ENCODE measurements at places on chromosomes 7 and 10.
A peak's percentile ranks its signal among the peaks of the same experiment; 100 is the strongest.

DNA sequence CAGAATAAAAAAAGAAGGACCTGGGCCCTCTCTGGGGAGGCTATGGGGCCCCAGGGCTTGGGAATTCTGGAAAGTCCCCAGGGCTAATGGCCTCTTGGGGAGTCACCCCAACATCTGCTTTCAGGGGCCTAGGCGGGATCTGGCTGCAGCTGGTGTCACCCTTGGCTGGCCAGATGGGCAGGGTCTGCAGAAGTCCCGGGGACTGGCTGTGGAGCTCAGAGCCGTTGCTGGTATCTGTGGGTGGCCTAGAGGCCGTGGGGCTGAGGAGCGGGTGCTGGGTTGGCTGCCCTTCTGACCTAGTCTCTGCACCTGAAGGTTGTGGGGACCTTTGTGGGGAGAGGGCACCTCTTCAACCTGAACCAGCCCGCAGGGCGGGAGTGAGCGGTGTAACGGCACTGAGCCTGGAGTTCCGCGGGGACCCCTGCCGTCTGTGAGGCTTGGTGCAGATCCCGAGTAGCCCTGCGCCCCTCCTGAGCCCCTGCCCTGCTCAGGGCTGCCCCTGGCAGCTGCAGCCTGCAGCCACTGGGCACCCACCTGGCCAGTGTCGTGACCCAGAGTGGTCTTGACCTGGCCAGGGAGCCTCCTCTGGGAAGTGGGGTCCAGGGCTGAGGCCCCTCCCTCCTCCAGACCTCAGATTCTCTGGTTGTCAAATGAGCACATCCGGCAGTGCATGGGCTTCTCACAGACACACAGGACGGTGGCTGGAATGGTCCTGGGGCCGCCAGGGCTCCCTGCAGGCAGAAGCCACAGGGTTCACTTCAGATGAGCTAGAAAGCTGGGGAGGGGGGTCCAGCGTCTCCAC lies 51.5 kb downstream of the UNCX start:
- DNase-seq, result no peak

GRCh38 chr7:23210506-23210905 lies 28.7 kb downstream of the NUP42 start:
- DNase-seq, result no peak

- DNase-seq, result no peak
Observed at GRCh38 chr10:76935941-76936613, 701.5 kb downstream of the KCNMA1 start.

DNA sequence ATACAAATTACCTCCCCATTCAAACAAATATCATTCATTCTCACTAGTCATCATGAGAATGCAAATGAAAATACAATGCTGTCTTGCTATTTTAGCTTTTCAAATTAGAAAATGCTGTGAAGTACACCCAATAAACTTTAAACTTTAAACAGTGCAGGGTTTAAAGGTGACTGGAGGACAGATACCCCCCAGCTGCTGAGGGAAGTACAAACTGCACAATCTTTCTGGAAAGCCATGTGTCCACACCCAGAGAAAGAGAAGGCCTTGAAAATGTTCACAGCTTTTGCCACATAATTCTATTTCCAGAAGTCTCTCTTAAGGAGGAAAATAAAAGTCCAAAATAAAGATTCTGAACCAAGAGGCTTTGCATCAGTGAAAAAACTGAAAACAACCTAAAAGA lies 56.5 kb downstream of the PIK3AP1 start:
- no peak for DNase-seq

DNA sequence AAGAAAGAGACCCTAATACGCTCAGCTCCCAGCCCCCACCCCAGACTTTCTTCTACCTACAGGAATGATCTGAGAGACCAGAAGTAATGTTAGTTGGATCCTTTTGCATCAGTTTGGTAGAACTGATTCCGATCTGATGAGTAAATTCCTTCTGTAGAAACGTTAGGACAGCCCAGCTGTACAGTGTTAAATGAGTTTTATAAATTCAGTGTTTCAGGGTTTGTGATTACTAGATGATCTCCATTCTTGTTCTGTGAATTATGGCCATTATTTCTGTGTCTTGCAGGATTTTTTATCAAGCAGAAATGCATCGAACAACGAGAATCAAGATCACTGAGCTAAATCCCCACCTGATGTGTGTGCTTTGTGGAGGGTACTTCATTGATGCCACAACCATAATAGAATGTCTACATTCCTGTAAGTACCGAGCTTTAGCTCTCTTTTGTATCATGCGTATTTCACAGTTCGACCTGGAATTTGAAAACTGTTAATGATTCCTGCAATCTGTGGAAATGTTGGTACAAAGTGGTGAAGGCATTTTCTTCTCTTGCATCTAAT lies 5.3 kb downstream of the BMI1 start:
- DNase-seq, result no peak

- DNase-seq, result no peak
Observed at GRCh38 chr10:34498821-34499220, 316.3 kb downstream of the PARD3 start.

DNA sequence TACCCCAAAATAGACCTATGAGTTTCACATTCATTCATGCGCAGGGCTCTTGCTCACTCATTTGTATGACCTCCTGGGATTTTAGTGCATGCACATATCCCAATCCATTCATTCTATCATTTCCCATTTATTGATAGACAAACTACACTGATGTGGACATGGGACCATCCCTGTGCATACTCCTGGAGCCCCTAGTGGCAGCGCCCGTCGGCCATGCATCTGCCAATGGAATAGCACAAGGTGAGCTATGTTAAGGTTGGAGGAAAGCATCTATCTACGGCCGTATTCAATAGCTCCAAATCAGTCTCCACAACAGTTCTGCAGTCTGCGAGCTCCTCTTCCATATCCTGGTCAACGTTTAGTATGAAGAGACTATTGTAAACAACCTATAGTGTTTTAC lies 31.7 kb upstream of the FIGNL1 start:
- no peak for DNase-seq

GRCh38 chr7:19872094-19872493 lies 98.7 kb upstream of the TMEM196 start:
- no peak for DNase-seq

- DNase-seq, result peak; percentile 26
Observed at GRCh38 chr10:11210211-11210922, 192.7 kb downstream of the CELF2 start.

GRCh38 chr10:104262055-104262454 lies 6.9 kb upstream of the GSTO2 start:
- DNase-seq, result no peak

GRCh38 chr7:119415682-119416081 lies 857.3 kb upstream of the KCND2 start:
- DNase-seq, result no peak

GRCh38 chr10:89926736-89927135 lies 225.3 kb downstream of the KIF20B start:
- DNase-seq, result no peak

DNA sequence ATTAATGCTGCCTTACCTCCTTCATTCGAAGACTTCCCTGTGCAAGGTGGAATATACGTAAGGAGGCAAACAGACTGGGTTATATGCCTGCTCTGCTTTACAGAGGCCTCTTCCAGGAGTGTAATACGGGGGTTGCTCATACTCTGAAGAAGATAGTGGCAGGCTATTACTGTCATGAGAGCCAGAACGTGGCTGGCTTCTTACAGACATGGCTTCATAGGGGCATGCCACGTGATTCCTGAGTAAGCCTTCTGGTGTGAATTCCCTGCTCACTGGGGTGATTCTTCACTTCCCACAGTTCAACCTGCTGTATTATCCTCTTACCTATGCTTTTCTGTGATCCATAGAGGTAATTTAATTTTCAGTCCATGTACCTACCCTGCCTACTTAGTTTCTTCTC lies 141.8 kb downstream of the ST7 start:
- no peak for DNase-seq

DNA sequence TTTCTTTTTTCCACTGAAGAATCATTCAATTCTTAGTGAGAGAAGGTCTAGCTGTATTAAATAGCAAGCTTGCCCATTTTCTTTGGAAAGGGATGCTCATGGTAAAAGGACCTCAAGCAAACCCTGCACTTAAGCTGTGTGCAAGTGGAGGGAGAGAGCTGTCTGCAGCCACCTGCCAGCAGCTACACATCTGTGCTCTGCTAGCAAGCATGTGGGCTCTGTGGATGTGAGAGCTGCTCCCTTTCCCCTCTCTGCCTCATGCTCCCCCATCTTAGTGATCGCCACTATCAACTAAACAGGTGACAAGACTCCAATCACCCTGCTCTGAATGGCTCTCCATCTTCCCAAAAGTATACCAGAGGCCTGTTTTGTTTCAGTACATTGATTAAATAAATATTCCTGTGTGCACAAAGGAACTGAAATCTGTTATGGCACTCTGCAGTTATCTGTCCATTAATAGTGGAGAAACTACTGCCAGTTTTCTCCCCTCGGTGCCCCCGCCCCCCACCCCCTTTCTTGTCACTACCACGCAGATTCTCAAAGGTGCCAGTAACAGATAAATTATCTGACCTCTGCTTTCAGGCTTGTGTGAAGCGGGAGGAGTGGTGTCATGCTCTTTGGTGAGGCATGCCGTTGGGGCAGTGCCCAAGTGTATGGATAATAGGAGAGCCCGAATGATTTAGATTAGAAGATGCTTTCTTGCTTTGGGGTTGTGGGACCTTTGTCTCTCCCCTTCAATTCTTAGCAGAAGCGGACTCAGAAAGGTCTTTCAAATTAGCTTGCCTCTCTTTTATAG lies 26.4 kb downstream of the AUTS2 start:
- DNase-seq, result no peak

GRCh38 chr10:17062493-17062892 lies 67.1 kb downstream of the CUBN start:
- DNase-seq, result no peak

DNA sequence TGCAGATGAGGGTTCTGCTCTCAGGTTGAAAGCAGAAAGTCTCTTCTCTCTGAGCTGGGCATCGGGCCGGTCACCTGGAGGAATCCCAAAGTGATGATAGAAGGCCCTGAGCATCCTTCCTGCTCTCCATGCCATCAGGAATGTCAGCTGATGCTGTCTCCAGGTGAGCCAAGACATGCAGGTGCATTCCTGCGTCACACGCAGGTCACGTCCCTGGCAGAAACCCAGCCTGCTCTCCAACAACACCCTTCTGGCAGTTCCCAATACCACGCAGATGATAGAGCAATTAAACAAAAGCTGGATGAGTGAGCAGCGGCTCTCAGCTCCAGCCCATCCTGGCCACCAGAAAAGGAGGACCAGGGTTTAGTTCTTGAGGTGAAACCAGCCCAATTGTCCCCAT lies 6.9 kb upstream of the WIPI2 start:
- no peak for DNase-seq

DNA sequence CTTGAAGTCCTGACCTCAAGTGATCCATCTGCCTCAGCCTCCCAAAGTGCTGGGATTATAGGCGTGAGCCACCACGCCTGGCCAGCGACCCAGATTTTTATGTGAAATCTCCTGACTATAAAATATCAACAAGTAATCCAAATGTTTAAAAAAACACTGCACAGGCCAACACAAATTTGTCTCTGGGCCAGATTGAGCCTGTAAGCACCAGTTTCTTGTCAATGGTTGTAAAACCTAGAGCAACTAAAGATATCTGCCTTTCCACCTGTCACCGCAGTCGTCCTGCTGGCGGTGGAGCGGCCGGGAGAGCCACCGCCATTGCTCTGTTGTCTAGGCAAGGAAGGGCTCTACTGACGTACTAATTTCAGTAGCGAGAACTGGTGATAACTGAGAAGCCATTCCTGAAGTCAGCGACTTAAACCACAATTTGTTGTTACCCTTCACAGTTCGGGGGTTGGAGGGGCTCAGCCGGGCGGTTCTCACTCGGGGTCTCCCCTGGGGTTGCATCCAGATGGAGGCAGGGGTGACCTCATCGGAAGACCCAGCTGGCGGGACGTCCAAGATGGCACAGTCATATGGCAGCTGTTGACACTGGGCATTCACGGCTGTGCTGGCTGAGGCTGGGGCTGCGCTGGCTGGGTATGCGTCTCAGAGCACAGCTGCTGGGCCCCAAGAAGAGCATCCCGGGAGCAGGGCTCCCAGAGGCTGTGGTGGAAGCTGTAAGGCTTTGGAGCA lies 55.2 kb upstream of the PDGFA start:
- DNase-seq, result no peak

DNA sequence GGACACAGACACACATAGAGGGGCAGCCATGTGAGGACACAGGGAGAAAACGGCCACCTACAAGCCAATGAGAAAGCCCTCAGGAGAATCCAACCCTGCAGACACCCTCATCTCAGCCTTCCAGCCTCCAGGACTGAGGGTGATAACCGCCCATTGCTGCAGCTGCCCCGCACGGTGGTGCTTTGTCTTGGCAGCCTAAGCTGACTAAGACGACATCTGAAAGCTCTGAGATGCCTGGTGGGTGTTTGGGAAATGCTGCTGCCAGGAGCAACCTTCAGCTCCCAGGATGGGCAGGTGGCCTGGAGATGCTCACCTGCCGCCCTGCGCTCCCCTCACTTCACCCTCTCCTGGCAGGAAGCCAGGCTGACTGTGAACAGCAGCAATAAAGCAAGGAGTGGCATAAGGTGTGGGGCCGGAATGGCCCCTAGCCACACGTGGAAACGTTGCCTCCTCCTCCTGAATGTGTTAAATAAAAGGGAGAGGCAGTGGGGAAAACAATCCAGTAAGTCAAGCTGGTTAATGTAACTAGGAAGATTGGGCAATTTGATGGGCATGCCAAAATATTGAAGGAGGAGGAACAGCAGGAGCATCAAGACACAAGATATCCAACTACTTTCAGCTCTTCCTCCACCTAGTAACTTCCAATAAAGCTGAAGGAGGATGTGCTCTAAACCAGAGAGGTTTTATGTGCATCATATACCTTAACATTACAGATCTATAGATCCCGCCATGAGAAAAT lies 121.5 kb downstream of the TNS3 start:
- no peak for DNase-seq

- no peak for DNase-seq
Observed at GRCh38 chr7:113774182-113774807, 144.5 kb downstream of the PPP1R3A start.

- DNase-seq, result peak; percentile 74
Observed at GRCh38 chr10:44974628-44975430, 3.8 kb downstream of the DEPP1 start.

DNA sequence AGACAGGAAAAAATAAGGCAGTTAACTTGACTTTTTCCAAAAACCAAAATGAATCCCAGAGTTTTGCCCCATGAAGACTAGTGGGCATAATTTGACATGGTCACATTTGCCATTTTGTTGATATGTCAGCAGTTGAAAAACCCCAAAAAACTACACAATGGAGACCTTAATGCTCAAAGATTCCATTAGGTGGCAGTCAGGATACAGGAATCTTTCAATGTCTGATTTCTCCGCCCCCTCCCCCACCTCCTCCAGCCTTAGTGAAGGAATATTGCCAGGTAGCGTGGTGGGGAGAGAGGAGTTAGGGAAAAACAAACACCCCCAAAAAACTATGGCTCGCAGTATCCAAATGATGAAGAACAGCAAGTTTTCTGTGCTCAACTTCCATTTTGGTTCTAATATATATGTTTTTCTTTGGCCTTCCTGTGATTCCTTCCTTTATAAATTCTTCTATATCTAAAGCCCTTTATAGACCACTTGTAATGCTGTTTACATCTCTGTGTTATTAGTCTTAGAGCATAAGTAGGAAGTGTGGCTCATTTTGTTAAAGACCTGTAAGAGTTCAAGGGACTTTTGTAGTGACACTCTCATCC lies 6.7 kb upstream of the SMNDC1 start:
- DNase-seq, result peak; percentile 49

GRCh38 chr7:155252444-155252887 lies 45.2 kb upstream of the INSIG1 start:
- no peak for DNase-seq

GRCh38 chr7:91852263-91852741 lies 28.2 kb downstream of the MTERF1 start:
- no peak for DNase-seq

Data from stimulated activated CD4-positive, alpha-beta T cell treated with anti-CD3 and anti-CD28 coated beads, Interleukin-2, amount 100 ng/mL, for 24 hours (primary cell).